ENCODE measurements at places on chromosomes 3 and 15.

DNA sequence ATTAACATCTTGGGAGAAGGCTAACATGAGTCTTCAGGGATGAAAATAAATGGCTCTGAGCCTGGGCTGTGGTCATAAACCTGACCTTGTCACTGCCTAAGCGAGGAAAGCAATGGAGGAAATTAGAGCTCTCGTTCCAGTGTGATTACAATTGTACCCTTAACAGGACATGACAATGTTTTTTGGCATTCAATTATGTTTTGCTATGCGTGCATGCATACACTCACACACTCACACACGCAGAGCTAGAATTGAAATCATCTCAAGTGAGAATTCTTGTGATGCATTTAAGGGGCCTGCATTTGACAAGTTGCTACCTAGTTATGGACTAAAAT is 24.1 kb downstream of the ZNF80 start:
- no peak for DNase-seq

DNA sequence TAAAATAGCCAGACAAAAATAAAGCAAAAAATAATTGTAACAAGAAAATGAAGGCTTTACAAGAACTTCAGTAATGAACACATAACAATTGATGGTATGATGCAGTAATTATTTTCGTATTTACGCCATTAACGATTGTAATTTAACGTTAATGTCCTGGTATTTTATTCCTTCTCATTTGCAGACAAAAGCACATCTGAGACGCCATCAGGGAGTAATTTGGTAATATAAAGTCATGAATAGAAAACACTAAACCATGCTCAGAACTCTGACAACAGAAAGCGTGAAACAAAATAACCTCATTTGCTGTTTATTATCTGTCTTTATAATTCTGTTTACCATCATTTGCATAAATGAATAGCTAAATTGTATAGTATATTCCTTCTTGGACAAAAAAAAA is 336.6 kb upstream of the THRB start:
- DNase-seq: no peak

DNA sequence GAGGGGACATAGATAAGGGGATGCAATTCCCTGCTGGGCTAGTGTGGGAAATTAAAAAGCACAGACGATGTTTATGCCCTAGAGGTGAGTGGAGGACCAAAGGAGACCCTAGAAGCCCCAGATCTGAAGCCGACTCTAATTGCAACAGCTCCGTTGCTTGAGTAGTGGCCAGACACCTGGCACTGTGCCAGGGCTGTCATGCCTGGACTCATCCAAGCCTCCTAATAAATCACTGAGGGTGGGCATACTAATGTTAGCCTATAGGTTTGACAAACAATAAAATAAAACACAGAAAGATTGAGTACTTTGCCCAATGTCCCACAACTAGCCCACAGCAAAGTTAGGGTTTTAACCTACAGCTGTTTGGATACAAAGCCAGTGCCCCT is 25.4 kb upstream of the MRPS22 start:
- peak; percentile 66 for DNase-seq

DNA sequence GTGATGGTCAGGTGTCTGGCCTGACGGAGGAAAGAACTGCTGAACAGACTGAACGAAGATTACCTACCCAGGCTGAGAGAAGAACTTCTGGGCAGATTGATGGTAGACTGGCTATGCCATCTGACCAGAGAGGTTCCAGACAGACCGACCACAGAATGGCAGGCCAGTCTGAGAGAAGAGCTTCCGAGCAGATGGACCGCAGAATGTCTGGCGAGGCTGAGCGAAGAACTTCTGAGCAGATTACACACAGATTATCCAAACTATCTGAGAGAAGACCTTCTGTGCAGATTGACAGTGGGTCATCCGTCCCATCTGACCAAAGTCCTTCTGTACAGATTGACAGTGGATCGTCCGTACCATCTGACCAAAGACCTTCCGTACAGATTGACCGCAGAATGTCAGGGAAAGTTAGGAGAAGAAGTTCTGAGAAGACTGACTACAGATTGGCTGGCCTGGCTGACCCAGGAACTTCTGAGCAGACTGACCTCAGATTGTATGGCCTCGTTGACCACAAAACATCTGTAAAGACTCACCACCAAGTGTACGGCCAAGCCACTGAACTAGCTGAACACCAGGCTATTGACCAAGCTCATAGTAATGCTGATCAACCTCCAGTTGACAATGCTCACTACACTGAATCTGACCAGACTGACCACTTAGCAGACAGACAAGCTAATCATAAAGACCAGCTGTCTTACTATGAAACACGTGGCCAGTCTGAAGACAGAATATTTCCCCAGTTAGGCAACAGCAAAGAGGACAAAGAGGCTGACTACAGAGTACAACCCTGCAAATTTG is 812 bp downstream of the TEX55 start:
- no peak for DNase-seq

- DNase-seq: no peak
Observed at GRCh38 chr15:49462232-49462844, 39.3 kb downstream of the FGF7 start.

DNA sequence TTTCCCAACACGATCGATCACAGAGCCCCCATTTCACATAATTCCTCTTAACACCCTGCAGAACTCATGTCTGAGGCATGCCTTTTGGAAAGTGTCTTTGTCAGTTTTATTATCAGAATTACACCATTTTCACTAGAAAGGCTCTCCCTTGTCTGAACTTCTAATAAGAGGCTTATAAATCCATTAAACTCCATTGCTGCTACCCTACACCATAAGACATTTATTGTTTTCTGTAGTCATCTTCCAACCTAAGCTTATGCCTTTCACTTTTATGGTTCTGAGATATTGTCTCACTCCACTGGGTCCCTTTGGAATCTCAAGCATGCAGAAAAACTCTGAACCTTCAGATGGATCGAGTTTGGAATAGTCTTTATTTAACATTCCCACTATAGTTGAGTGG is 50.2 kb upstream of the TPM1 start:
- no peak for DNase-seq

- no peak for DNase-seq
Observed at GRCh38 chr3:98532275-98532637, 478 bp downstream of the GPR15 start.

DNA sequence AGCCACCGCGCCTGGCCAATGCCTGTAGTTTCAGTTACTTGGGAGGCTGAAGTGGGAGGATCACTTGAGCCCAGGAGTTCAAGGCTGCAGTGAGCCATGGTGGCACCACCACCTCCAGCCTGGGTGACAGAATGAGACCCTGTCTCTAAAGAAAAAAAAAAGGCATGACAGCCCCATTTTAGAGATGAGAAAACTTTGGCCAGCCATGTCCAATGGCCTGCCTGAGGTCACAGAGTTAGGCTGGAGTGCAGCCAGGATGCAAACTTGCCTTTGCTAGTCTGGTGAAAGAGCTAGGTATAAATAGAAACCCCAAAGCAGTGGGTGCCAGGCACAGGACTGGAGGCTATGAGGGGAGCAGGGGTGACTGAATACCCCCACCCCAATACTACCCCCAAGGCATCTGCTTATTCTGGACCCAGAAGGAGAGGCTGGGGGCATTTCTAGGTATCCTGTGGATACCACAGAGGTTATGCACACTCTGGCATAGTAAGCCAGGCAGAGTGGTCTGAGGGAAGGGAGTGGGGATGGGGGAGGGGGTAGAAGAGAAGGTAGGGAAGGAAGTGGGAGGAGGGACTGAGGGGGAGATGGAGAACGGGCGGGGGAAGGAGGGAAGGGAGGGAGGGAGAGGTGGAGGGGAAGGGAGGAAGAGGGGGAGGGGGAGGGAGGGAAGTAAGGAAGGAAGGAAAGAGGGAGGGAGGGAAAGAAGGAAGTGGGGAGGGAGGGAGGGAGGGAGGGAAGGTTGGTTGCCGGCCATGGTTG is 16.2 kb upstream of the C15orf39 start:
- DNase-seq: no peak

DNA sequence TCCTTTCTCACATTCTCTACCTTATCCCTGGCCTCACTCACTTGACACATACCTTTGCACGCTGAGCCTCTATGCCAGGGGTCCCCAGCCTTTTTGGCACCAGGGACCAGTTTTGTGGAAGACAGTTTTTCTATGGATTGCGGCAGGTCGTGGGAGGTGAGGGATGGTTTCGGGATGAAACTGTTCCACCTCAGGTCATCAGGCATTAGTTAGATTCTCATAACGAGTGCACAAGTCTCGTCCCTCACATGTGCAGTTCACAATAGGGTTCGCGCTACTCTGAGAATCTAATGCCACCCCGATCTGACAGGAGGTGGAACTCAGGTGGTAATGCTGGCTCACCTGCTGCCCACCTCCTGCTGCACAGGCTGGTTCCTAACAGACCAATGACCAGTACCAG is 112.5 kb upstream of the EIF1B start:
- no peak for DNase-seq

- DNase-seq: peak; percentile 25
Observed at GRCh38 chr15:60906146-60906674, 322.9 kb downstream of the RORA start.

GRCh38 chr15:65004993-65005392 is 15.3 kb upstream of the SPG21 start:
- DNase-seq: no peak

- no peak for DNase-seq
Observed at GRCh38 chr3:14913926-14914778, 33.2 kb upstream of the NR2C2 start.

GRCh38 chr15:29071232-29071881 is 185.6 kb downstream of the APBA2 start:
- no peak for DNase-seq

- peak; percentile 46 for DNase-seq
Observed at GRCh38 chr15:89442671-89443307, 53.6 kb downstream of the RHCG start.

DNA sequence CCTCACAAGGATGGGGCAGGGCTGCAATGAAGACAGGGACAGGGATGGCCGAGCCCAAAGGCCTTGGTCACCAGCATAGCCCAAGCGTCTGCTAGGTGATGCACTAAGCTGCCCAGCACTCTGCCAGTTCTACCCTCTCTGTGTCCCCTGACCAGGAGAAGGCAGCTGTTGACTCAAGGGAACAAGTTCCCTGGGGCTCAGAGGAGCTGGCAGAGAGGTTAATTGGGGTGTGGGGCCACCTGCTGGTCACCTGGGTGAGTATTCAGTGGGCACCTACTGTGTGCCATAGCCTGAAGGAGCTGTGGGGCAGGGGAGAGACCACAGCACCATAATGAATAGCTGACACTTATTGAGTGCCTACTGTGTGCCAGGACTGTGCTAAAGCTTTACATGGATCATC is 22.0 kb upstream of the DOCK3 start:
- DNase-seq: no peak

DNA sequence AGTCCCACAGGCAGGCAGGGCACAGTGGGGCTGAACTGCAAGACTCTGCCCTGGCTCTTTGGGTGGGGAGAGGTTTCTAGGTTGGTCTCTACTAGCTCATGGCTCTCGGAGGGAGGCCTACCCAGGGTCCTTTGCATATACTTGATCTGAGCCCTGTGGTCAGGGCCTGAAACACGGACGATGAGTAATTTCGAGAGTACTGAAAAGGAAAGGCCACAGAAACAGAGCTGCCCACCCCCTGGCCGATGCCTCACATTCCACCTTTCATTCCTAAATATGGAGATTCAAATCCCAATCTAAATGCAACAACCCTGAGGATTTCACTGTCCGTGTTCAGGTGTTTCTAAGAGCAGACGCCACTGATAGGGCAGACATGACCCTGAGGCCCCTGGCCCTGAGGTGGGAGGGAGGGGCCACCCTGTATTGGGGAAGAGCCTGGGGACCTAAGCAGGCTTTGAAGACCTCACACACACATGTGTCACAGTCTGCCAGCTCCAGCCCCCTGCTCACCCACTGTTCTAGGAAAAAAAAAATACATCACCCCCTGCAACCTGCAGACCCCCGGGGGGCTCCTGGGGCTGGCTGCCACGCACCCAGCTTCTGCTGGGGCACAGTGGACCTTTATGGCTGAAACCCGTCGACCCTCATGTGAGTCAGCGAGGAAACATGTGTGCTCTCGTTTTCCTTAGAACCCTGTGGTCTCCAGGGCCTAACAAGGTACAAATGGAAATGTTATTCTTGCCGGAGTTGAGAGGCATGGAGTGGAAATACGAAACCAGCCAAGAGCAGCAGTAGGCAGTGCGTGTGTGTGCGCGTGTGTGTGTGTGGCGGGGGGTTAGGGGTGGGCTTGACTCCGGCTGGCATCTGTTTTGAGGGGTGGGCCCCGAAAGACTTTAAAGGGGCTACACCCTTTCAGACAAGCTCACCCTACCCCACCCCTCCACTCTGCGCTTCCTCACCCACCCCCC is 112.7 kb downstream of the CHSY1 start:
- no peak for DNase-seq
